Fibroblast of the conjunctiva (primary cell): ENCODE measurements at places on chromosomes 4 and X.

DNA sequence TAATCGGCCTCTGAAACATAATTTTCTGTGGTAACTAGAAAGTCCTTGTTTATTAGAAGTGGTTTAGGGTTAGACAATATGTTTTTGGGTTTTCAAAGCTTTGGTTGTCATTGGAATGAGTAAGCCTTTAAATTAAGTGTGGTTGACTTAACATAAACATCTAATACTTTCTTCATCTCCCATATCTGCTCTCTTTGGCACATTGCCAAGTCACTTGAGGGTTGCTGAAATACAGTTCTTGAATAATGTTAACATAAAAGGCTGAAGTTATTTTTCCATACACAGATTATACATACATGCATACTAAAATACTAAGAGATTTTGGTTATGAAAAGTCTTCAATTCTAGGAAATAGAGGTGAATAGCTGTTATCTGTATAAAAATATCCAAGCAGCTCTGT lies 241.7 kb upstream of the BMP3 start:
- DNase-seq = no peak

GRCh38 chr4:110610620-110610939 lies 12.3 kb downstream of the PITX2 start:
- DNase-seq = no peak

- DNase-seq = no peak
These were observed 169.6 kb downstream of the GASK1B start for GRCh38 chr4:158003212-158003611.

GRCh38 chr4:8030121-8030781 lies 90.6 kb upstream of the AFAP1 start:
- no peak for DNase-seq

DNA sequence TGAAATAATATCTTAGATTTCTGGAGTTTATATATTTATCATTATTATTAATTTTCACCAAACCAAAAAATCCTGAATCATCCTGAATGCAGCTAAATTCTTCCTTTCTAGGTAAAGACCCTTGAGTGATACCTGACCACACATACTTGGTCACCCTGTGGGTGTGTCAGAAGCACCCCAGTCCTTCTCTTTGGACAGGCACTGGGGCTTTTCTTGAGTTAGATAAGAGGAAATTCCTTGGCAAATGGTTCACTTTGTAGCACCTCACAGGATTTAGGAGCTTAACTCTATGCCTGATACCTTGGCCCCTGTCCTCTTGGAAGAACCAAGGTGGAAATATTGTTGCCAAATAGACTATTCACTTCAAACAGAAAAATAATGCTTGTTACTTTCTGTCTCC lies 69.6 kb upstream of the PNPLA4 start:
- no peak for DNase-seq

- DNase-seq = no peak
These were observed 26.5 kb downstream of the CD40LG start for GRCh38 chrX:136674270-136674985.
